Head of caudate nucleus (tissue), 42 donors: ENCODE measurements at places on chromosomes 11 and 22.
A peak's percentile ranks its signal among the peaks of the same experiment; 100 is the strongest.

GRCh38 chr11:20235164-20235563, 74.9 kb upstream of the DBX1 start:
- no peak for DNase-seq

DNA sequence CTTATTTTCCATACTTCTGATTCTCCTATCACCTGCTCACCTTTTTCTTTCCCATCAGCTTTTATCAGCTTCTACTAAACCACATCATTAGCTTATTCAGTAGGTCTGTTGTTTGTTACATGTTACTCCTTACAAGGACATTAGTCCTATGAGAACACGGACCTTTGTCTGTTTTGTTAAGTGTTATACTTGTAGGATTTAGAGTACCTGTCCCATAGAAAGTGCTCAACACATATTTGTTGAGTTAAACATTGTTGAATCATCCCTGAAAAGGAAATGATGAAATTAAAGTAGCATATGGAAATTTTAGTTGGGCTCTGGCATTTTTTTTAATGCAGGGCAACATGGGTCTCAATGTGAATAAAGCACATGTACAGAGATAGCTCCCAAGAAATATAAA, 222.1 kb upstream of the CARD18 start:
- no peak for DNase-seq

GRCh38 chr11:44319170-44319551, 9.2 kb upstream of the ALX4 start:
- DNase-seq, result no peak

DNA sequence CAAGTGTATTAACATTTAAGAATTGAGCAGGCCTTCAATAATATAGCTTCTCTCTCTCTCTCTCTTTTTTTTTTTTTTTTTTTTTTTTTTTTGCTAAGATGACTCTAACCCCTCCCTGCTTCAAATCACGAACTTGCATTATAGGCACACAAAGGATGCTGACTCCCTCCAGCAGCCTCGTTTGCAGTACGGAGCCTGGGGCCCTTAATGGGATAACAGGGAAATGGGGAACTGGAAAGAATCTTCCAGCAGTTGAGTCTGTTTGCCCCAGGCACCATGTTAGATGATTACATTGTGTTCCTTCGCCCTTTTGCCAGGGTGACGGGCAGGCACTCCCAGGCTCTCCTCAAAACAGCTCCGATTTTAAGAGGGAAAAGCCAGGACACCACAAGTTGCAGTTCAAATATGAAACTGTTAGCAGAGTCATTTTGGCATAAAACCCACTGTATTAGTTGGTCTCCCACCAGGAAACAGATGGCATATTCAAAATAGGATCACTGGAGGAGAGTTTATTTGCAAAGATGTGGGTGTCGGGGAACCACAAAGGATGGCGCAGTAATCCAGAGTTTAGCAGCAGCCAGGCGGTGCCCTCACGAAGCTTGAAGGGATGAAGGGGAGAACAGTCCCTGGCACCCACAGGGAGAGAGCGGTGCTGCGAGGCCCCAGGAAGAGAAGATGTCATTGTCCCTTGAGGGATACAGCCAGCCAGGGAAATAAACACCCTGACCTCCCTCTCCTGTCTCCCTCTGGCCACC, 26.5 kb upstream of the TREH start:
- peak; percentile 56 for DNase-seq

GRCh38 chr11:129612447-129612961, 203.1 kb upstream of the TMEM45B start:
- no peak for DNase-seq

DNA sequence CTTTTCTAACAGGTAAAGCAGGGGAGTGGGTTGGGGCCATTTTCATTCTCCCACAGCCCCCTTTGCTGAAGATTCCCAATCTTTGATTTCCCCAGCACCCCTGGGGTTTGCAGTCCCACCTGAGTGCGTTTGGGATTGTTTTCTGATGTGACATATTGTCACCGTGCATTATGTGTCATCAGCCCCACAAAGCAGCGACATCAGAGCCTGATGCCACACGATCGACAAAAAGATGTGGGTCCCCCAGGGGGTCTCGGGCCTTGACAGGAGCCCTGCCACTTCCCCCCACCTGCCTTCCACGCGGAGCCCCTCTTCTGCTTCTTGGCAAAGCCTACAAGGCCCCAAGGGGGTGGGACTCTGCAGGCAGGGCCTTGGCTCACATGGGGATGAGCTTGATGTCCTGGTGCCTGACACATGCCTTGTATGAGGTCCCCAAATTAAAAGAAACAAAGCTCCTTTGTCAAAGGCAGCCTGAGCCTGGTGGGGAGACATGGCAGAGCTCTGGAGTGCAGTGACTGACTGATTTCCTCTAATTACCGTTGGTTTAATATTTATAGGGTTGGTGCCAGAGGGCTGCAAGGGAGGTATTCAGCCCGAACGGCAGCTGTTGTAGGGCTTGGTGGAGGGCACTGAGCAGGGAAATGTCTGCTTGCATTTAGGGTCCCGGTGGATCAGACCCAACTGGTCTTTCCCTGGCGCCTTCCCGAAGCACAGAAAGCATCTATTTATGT, 149.2 kb downstream of the MIAT start:
- DNase-seq, result no peak

DNA sequence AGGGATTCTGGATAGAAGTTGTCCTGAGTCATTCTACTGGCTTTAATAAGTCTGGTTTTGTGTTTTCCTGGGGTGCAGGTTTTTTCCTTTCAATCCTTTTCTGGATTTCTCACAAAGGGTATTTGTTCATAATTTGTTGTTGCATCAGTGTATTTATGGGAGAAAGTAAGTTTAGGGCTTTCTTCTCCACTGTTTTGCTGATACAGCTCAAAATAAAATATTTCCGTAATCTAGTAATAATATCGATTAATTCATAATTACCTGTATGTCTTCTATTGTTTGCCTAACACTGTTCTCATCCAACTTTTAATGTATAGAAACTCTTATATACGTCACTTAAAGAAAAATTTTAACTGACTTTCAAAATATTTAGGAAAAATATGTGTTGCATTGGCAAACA, 728.2 kb downstream of the LUZP2 start:
- no peak for DNase-seq

- no peak for DNase-seq
Measured at GRCh38 chr11:3056296-3057068, 741 bp downstream of the CARS1 start.

- no peak for DNase-seq
Measured at GRCh38 chr11:97136067-97136466, 746.3 kb downstream of the JRKL start.

GRCh38 chr11:69954756-69955155, 123.4 kb upstream of the ANO1 start:
- no peak for DNase-seq

DNA sequence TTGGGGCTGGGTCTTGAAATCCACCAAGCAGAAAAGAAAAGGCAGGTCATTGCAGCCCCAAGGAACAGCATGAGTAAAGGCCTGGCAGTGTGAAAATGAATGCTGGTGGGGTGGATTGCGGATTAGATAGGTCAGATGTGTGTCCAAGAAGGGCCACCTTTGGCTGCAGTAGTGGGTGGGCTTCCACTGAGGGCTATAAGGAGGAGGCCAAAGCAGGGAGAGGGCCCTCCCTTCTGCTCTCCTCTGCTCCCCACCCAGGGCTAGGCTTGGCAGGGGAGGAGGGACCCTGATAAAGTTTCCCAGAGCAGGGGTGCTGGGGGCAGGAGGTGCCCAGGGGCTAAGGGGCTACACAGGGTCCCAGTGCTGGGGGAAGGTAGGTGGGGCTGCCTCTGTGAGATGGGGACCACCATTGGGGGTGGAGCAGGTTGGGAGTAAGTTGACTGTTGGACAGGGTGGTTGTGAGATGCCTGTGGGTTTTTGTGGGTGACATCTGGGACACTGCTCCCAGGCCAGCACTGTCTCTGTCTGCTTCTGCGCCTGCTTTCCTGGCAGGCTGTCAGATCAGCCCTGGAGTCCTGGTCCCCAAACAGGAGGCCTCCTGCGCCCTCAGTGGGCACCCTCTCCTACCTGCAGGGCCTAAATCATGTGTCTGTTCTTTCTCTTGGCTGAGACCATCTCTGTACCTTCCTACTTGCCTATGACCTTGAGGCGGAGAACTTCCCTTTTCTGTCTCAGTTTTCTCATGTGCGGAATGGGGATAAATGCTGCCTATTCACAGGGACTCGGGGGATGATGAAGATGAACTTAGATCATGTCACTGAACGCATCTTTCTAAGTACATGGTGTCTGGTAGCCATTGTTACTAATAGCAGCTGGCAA, 1.9 kb downstream of the CAPN5 start:
- no peak for DNase-seq

GRCh38 chr11:22199243-22199642, 6.4 kb downstream of the ANO5 start:
- no peak for DNase-seq

DNA sequence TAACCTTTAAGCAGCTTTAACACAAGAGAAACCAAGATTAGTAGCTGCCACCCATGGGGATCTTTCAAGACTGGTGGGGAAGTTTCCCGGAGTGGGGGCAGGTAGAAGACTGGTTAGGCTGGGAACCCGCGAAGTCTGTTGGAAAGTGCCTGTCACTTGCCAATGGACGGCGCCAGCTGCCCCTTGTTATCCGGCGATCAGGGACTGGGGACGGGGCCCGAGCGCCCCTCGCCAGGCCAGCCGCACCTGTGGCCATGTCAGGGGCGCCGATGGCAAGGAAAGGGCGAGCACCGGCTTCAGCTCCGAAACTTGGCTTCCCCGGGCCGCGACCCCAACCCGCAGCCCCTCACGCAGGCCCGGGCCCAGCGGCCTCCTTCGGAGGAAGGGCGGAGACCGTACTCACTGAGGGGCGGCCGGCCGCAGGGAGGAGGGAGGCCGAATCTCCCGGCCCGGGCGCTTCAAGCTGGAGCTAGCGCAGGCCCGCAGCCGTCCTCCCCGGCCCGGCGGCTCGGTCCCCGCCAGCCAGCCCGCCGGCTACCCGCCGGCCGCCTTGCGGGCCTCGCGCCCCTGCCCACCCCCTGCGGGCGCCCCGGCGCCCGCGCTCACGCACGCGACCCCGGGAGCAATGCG, 539 bp downstream of the EIF4ENIF1 start:
- DNase-seq, result peak; percentile 28

DNA sequence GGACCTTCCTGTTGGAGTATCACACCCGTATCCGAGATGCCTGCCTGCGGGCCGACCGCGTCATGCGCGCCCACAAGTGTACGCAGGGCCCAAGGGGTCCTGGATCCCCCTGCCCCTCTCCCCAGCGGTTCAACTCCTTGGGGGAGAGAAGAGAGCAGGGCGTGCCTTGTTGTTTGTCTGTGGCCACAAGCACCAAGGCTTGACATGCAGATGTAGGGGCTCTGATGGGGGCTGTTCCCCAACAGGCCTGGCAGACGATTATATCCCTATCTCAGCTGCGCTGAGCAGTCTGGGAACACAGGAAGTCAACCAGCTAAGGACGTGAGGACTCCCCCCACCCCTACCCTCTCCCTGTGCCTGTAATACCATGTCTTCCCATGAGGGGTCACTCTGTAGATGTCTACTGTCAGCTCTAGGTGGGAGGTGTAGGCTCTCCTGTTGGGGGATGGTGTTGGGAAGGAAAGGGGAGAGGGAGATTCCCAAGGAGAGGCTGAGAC, 6.8 kb downstream of the CFL1 start:
- DNase-seq, result no peak

DNA sequence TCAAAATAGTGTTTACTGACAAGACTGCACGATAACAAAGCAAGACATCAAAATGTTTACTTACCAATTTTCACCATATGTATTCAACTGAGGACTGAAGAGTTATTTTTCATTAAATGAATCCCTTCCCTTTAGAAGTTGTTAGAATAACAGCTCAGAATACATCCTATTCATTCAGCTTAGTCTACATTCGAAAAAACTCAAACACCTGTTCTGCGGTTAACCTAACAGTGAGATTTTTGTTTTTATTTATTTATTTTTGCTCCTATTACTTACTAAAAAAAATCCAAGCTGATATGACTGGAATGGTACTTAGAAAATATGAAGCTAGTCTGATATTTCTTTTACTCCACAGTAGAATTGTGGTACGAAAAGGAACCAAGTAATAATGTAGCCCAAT, 10.0 kb downstream of the KCNA4 start:
- no peak for DNase-seq

- DNase-seq, result no peak
Measured at GRCh38 chr11:118234833-118235232, 10.0 kb upstream of the JAML start.

DNA sequence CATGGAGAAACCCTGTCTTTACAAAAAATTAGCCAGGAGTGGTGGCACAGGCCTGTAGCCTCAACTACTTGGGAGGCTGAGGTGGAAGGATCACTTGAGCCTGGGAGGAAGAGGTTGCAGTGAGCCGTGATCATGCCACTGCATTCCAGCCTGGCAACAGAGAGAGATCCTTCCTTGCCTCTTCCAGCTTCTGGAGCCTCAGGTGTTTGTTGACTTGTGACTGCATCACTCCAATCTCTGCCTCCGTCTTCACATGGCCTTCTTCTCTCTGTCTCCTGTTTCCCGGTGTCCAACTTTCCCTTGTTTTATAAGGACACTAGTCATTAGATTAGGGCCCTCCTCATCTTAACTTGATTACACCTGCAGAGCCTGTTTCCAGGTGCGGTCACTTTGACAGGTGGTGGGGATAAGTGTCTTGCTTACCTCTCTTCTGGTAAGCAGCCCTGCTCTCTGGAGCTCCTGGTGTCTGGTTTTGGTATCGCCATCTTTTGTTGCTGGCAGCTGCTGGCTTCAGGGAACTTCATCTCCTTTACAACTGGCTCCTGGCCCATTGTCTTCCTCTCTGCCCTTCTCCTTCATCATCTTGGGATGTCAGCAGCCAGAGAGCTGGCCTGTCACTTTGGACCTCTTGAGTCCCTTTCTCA, 8.2 kb upstream of the USP2 start:
- DNase-seq, result no peak

DNA sequence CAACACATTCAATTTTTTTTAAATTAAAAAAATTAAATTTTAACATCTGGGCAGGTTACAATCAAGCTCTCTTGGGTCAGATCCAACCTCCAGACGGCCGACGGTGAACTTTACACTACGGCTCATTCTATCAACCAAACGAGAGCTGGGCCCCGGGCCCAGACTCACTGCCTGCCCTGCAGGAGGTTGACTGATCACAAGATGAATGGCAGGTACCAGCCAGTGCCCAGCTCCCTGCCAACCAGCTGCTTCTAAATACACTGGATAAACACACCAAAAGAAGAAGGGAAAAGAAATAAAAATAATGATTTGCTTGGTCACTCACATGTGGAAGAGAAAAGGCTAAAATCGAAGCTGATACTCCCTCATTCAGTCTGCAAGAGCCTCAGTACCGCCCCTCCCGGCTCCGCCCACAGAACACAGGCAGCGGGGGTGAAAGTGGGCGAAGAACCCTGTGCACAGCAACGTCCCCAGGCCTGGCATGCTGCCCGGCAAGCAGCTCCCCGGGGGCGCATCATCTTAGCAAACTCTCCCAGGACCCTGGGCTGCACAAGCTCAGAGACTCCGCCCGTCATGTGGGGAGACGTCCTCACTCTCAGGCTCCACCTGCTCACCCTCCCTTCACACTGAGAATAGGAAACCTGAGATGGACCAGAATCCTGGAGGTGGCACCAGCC, 303.4 kb downstream of the SHANK2 start:
- no peak for DNase-seq

DNA sequence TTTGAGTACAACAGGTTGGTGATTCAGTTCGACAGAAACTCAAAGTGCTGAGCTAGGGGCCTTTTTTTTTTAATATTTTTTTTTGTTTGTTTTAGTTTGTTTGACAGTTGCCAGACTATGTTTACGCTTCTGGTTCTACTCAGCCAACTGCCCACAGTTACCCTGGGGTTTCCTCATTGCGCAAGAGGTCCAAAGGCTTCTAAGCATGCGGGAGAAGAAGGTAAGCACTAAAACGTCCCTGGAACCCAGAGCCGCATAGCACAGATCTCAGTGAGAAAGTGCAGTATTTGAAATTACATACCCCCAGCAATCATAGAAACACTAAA, 649 bp downstream of the PRRG4 start:
- no peak for DNase-seq
